ENCODE measurements at places on chromosomes 12 and 14.

GRCh38 chr14:104598910-104599273, 5.7 kb downstream of the TMEM179 start:
- DNase-seq = no peak

DNA sequence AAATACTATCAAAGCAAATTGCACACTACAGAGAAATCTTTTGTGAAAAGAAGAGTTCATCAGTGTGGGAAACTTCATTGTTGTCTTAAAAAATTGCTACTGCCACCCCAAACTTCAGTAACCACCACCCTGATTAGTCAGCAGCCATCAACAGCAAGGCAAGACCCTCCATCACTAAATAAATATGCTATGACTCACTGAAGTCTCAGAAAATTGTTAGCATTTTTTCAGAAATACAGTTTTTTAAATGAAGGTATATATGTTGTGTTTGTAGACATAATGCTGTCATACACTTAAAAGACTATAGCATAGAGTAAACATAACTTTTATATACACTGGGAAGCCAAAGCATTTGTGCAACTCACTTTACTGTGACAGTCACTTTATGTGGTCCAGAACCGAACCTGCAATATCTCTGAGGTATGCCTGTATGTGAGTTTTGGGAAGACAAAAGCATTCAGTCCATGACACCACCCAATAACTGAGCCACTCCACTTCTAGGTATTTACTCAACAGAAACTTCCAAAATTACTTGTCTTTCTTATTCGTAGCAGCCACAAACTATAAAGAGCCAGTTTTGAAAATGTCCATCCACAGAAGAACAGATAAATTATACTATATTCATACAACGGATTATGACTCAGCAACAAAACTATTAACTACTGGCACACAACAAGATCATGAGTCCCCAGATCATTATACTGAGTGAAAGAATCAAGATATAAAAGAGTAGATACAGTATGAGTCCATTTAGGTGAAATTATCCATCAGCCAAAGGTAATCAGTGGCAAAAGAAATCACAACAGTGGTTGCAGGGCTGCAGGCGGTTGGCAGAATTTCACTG, 649.6 kb downstream of the BCL11B start:
- no peak for DNase-seq

DNA sequence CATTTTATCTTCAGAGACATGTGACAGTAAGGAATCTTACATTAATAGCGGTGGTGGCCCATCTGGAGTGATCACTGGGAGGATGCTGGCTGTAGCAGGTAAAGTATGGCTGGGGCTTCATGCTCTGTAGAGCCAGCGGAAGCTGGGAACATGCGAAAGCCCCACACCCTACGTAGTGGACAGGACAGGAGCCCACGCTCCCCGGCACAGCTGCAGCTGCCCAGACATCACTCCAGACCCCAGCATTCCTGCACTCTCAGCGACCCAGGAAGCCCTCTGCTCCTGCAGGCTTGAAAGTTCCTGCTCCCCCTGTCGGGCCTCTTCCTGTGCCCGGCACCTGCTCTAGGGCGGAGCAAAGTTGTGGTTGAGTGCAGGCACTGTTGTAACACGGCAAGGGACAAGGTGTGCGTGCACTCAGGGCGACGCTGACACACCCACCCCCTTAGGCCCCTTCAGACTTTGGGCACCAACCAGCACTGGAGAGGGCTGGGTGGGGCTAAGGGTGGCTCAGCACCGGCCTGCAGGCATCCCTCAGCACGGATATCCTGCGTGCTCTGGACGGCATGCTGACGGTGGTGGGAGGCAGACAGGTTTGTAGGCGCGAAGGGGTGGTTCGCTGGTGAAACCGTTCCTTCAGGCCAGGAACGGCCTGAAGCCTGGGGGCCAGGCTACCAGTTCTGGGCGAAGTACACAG, 568.3 kb downstream of the FSCB start:
- DNase-seq = no peak

GRCh38 chr14:77036484-77037214, 8.1 kb upstream of the IRF2BPL start:
- peak; percentile 66 for DNase-seq

DNA sequence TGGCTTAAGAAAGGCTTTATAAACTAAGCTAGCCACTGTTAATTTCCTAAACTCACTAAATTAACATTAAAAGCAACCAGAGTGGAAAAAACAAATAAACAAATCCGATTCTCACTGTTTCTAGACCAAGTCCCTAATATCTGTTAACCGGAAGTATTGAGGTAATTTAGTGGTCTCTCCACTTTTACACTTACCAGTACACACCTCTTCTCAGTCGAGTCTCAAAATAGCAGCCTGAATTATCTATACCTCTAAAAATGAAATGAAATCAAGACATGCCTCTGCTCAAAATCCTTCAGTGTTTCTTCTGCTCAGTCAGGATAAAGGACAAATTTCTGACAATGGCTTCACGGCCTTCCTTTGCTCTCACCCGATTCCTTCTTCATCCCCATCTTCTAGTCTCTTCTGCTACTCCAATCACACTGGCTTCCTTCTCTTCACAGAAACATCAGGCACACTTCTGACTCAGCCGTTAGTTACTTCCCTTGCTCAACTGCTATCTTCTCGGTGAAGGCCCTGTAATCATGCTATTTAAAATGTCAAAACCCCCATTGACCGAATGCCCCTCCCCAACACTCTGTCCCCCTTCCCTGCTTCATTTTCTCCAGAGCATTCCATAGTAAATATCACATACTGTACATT, 161.3 kb downstream of the KITLG start:
- no peak for DNase-seq

Data from NCI-H1417 (cell line).